ENCODE measurements at places on chromosomes 5 and 9.

- DNase-seq: peak; percentile 36
These were observed 2.5 kb downstream of the IL33 start for GRCh38 chr9:6218099-6218502.

DNA sequence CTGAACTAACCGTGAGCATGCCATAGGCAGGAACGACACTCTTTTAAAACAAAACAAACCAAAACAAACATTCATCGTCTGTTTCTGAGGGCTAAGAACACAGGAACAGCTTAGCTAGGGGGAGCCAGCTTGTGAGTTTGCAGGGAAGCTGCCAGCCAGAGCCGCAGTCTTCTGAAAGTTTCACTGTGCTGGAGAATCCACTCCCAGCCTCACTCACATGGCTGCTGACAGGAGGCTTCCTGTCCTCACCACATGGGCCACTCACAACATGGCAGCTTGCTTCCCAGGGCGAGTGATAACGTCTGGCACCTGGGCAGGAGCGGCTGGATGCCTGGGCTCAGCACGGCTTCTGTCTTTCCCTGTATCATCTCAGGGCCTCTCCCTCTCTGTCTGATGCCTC lies 275.2 kb downstream of the MSX2 start:
- no peak for DNase-seq

DNA sequence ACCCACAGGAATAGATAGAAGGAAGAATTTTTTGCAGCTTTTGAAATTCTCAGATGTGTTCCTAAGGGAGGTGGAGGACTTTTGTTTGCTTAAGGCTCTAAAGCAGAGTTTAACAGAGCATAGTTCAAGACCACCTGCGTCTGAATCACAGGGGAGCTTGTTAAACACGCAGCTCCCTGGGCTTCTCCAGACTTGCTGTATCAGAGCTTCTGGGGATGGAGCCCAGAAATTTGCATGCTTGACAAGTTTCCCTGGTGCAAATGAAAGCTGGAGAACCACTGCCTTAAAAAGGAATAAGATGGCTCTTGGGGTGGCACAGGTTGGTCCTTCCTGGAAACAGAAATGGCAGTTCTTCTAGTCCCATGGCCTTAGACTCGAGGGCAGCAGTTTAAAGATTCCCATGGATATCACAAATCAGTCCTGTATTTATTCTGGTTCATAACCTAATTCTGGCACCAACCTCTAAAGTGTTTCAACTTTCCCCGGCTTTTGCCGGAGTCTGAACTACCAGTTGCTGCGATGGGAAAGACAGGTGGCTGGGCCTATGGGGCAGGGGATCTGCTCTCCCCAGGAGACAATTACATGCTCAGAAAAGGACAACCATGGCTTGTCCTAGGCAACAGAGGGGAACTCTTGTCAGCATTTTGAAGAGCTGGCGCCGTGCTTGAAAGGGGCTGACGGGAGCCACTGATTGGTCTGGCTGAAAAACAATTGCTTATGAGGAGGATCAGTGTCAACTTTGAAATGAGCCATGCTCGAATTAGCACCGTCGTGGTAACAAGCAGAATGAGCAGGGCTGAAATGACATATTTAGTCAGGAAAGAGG lies 599.6 kb downstream of the CCDC171 start:
- no peak for DNase-seq

DNA sequence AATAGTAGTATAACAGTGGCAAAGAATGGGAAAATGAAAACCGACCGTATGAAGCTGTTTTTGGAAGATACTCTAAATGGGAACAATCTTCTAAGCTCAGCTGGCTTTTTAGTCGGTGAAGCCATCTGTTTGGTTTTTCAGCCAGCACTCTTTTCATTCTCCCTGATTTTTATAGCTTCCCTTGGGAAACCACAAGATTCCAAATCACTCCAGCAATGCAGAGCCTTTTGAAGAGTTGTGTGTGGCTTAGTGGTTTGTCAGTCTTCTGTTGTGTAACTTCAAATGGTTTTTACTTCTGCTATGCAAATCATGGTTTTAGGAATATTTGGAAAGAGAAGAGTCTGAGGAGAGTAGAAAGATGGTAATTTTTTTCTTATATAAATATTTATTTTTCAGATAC lies 180.7 kb downstream of the KDM4C start:
- DNase-seq: peak; percentile 95

GRCh38 chr5:10116594-10116993 lies 133.1 kb downstream of the ATPSCKMT start:
- DNase-seq: no peak

GRCh38 chr5:33688526-33688925 lies 203.3 kb downstream of the ADAMTS12 start:
- no peak for DNase-seq

DNA sequence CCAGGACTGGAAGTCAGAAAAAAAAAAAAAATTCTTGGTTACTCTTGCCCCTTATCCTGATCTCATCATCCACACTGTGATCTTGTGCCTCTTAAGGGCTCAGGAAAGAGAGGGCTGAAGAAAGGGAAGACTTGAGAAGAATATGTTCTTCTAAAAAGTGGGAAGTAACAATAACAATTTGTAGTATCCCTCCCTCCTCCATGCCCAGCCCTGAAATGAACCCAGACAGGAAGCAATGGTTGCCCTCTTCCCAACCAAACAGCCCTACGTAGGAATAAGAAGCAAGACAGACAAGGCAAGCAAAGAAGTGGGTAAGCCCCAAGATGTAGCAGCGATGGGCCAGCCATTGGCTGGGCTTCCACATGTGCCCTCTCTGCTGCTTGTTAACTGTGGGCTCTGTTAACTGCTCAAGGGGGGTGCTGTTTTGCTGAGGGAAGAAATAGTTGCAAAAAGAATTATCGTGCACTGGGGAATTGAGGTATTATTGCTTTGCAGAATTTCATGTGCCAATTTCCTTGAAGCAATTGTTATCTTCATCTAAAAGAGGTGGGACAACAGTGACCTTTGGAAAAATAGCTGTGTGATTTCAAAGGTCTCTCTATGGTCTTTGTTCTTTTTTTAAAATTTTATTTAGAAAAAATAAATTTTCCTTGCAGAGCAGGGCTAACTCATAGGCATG lies 146.6 kb upstream of the PCA3 start:
- DNase-seq: no peak

DNA sequence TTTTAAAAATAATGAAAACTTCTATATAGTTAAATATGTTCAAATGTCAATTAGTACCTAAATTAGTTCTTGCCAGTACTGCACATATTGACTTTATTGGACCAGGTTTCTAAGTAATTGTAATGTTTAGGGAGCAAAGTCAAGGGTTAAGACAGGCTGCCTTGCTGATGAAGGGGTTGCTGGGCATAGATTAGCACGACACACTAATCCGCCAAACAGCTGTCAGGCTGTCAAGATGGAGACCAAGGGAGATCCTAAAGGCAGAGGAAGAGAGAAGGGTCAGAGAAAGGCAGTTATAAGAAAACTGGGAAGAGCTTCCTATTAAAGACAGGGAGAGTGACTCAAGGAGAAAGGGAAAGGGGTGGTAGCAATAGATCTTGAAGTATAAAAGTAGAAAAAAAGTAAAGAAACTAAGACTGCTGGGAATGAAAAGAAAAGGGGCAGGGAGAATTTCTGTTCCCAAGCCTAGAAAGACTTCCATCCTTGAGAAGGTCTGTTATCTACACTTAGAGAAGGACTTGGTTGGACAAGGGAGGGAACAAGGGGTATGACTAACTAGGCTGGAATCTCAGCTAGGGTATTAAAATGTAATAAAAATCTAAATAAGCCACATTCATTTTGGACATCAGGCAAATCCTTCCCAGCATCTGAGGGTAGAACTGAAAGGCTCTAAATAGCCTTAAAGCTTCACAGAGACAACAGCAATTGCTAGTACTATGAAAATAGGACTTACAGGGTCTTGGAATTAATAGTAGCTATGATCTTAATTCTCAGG lies 188.7 kb downstream of the FBXL17 start:
- peak; percentile 58 for DNase-seq

DNA sequence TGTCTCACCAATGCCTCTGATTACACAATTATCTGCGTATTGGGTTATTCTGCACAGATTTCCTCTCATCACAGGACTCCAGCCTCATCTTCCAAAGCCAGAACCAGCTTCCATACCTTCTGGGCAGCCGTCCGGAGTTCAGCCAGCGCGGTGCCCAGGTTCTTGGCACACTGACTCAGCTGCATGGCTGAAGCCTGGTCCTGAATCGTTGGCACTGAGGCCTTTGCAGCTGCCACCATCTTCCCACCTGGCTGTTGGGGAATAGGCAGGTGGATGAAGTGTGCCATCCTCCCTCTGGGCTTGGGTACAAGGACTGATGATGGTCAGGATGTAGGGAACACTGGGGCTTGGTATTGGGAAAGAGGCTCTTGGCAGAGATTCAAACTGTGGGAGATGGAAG lies 17.9 kb downstream of the TLN1 start:
- no peak for DNase-seq

DNA sequence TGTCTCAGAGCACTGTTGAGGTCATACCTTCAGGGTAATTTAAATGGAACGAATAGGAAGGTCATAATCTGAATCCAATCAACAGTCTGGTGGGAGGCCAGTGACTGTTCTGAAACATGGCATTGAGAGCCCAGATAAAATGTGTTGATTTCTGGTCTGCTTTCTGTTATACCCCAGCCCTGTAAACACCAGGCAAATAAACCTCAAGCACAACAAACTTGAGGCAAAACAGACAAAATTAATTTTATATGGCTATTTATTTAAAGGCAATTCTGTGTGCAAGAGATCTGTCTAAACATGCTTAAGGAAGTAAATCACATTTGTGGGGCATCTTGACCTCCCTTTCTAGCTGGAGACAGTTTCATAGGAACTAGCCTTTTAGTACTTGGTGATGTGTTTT lies 140.9 kb upstream of the SPEF2 start:
- DNase-seq: no peak

DNA sequence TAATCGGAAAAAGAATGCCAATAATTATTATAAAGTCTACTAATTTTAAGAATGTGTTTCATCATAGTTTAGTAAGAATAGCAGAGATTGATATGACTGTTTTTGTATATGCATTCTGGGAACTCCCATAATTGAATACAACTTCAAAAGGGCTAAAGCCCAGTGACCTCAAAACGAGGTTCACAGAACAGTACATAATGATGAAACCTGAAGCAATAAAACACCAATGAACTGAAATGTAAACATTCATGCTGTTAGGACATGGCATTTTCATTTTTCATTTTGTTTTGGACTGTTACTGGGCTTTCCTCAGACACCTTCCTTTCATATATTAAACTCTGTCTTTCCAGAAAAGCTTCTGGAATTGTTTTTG lies 684 bp upstream of the JMY start:
- DNase-seq: no peak

DNA sequence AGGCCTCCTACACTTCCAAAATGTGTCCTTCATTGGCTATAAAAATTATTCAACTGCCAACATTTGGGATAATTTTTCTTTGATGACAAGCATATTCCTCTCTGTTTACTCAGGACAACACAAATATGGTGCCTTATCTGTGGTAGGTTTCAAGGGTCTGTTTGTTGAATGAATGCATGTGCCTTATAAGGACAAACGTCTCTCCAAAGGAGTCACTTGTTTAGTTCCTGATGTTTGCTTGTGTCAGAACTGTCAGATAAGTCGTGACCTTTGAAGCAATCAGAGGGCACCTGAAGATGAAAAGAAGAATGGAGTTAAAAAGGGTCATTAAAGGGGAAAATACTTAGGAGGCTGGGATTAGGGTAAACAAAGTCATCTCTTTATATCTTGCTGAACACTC lies 3.6 kb upstream of the OR1J2 start:
- no peak for DNase-seq

GRCh38 chr9:5643005-5643624 lies 14.2 kb downstream of the RIC1 start:
- DNase-seq: no peak

DNA sequence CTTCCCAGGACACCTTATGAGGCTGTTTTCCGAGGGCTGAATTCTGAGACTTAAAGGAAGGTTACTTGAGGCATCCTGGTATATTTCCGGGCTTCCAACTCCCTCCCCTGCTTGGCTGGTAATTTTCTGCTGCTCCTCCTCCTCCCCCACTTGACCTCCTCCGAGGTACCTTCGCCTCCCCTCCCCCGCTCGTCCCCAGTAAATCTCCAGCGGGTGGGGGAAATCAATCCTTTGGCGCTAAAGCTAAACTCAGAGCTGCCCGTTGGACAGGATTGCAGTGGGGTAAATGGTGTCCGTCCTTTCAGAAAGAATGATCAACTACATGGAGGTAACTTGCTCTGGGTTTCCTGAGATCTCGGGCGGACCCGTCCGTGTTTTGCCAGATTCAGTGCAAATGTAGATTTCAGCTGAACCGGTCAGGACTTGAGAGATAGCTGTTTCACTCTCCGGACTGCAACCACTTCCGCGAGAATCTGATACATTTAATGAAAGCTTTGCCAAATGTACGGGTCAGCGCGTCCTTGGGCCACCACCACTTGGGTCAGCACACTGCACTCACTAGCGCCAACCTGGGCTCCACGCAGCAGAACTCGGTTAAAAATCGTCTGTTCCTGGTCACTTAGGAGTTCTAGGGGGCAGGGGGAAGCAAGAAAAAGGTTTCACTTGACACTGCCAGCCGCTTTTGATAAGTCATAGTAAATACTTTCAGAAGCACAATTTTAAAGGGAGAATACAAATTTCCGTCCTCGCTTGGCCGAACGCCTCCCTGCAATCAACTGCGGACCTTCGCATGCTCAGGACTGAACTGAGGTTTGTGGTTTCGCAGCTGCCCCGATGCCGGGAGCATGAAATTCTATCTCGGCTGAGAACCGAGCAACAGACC lies 4.6 kb upstream of the ISL1 start:
- no peak for DNase-seq

GRCh38 chr5:106545325-106545724 lies 1125.4 kb downstream of the EFNA5 start:
- no peak for DNase-seq

DNA sequence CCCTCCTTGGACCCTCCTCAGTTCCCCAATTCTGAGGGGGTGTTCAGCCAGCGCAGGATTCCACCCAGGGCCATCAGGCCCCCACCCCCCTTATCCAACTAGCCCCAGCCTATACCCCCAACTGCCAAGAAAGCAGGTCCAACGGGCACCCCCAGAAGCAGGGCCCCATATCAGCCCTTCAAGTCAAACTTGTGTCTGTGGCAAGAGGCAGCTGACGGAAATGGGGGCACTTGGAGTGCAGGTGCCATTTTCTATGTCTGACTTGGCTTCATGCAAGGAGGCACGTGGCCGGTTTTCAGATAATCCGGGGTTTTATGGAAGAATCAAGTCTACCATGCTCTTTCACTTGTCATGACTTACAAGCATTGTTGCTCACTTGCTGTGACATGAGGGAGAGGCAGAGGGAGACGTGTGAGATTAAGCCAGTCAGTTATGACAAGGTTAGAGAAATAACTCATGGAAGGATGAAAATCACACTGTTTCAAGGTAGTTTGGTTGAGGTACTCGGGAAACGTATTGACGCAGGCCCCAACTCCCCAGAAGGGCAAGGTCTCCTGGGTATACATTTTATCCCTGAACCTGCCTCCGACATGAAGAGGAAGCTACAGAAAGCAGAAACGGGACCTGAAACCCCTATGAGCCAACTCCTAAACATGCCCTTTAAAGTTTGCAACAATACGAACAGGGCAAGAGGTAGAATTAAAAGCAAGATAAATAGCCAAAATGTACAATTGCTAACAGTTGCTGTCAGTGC lies 26.5 kb upstream of the CLPTM1L start:
- DNase-seq: no peak

All from GM04503 (cell line).